Heart right ventricle (tissue), 16 donors: ENCODE measurements at places on chromosomes 7 and 10.

DNA sequence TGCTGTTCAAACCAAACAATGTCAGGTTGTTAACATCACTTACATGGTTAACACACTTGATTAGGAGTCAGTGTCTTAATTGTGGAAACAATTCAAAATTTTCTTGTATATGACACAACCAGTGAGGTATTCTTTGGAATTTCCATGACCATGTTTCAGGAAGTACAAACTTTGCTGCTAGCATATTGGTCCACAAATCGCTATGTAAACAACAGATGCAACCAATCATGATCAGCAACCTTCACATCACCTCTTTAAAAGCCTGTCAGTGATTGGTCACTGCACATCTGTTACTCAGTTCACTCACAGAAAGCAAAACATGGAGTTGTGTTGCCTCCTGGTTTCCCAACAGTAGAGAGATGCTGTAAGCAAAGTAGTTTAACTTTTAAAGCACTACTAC is 108.9 kb upstream of the FAM3C start:
- DNase-seq: no peak

- DNase-seq: no peak
These were observed 179.2 kb upstream of the MBL2 start for GRCh38 chr10:52951824-52952223.

DNA sequence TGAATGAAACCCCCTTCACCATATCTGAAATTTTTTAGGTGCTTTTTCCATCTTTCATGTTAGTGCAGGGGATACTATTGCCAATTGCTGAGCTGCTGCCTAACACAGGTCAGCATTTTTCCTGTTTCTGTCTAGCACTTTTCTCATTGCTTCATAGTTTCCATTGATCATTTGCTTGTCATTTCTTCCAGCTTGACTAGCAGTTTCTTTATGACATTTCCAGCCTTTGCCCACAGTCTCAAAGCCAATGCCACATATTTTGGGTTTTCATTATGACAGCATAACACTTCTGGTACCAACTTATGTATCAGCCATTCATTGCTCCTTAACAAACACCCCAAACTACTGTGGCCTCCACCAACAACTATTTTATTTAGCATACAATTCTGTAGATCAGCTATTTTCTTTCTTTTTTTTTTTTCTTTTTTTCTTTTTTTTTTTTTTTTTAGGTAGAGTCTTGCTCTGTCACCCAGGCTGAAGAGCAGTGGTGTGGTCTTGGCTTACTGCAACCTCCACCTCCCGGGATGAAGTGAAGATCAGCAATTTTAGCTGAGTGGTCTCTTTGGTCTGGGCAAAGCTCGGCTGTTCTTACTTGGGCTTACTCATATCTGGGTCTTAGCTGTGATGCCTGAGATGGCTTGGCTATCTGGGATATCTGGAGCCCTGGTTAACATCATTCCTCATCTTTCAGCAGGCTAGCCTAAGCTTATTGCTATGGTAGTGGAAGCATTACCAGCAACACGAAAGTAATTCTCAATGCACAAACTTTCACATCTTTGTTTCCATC is 102.3 kb downstream of the EPC1 start:
- DNase-seq: no peak

GRCh38 chr10:77578583-77579227 is 58.9 kb downstream of the KCNMA1 start:
- no peak for DNase-seq

DNA sequence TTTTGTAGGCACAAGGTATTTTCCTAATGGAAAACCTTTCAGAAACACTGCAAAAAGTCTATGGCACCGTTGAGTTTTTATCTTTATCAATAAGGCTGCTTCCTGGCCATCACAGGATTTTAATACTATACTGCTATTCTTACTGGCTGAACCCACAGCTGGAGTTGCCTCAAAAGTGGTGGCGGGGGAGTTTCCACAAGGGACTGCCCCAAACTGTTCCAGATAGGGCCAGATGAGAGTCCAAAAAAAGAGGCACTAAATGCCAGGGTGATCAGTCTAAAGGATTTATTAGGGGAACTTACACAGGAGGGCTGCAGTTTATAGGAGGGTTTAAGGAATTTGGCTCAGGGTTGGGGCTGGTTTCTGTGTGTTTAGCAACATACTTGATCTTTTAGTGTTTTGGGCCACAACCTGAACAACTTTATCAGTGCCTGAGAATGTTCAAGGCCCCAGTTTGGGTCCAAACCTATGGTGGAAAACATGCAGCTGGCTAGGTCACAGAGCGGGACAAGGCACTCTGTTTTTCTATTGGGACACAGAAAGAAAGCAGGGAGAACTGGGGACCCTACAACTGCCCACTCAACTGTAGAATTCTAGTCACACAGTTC is 41.4 kb downstream of the STAM start:
- DNase-seq: no peak

DNA sequence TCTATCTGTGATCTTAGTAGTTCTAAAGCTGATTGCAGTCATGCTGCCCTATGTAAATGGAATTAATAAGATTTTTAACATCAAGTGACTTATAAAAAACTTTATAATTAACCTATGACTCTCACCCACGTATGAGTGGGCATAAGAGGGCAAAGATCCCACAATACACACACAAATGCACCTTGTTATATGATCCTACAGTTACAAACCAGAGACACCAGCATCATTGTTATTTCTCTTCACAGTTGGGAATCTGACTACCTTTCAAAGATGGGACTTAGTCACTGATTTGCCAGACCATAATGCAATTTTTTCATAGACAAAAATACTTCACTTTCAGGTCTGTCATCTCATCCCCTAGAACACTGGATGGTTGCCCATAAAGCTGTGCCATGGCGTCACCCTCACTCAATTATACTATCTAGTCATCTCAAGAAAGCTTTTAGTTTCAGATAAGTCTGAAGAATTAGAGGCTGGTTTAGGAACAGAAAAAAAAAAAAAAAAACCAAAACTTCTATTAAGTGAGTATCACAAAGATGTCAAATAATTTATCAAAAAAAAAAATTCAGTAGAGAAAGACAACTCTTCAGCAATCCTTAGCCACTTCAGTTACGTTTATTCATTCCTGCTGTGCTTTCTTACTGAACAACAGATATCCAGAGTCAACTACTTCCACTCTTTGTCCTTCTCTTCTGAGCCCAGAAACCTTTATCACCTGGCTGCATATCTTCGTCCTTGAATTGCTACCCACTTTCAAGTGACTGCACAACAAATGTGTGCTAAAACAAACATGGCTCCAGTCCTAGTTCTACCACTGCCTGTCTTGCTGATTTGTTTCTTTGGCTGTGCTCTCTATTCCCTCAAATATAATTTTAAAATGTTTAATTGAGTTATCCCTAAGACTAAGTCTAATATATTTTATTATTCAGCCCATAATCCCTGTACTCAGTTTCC is 175.0 kb upstream of the CHRM2 start:
- no peak for DNase-seq

- DNase-seq: no peak
These were observed 377.0 kb upstream of the NUPR2 start for GRCh38 chr7:56493196-56493595.

GRCh38 chr10:70494966-70495365 is 16.4 kb downstream of the PALD1 start:
- peak; percentile 53 for DNase-seq

DNA sequence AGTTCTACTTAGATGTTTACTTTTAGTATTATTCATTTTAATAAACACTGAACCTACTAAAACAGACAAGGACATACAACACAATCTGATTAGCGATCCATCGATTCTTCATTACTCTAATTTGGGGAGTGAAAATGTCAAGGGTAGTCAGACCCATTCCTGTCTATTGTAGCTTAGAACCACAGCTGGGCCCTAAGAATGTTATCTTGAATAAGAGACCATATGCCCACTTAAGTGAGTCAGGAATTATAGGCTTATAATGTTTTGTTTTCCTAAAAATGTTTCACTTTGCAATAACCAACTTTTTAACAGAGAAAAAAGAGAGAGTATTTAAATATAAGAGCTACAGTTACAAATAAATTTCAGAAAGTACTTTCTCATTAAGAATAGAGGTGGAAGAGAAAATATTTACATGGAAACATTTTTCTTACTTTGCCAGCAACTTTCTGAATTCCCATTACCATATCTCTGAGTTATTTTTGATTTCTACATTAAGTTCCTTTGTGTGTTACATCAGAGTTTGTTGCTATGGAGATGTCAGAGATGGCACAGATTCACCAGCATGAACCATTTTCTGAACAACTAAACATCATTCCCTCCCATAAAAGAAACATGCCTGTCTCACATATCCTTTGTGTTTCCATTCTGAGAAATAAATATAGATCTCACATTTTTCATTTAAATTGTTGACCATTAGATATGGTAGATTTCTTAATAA is 75.4 kb upstream of the SLC13A1 start:
- DNase-seq: no peak

DNA sequence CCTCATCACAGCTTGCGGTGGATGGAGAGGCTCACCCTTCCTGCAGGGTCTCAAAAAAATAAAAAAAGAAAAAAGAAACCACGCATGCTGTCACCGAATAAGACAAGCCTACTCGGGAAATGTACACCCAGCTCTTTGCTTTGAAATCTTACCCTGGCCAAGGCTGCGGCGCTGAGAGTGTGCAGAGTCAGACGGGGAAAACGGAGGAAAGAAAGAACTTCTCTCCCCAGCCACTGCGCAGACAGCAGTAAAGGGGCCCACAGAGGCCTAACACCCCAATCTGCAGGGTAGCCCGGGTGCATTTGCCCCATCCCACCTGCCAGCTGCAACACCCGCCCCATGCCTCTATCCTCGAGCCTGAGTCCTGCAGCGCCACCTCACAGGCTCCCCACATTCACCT is 14.8 kb downstream of the SLIT1 start:
- no peak for DNase-seq

DNA sequence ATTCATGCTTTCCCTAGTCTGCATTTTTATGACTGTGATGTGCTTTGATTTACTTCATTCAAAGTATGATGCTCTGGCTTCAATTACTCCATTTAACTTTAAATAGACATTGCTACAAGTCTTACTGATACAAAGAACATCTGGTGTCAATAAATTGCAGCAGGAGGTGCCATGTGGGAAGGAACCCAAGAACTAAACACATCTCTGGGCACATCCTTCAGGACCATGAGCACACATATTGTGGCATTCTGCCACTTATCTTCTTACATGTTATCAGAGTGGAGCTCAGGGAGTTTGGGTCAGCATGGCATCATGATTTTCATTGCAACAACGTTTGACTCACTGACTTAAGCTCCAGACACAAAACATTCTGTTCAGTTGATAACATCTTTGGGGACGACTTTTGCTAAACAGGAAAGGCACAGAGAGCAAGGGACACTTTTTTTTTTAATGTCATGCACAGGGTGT is 227.0 kb downstream of the DKK1 start:
- no peak for DNase-seq

DNA sequence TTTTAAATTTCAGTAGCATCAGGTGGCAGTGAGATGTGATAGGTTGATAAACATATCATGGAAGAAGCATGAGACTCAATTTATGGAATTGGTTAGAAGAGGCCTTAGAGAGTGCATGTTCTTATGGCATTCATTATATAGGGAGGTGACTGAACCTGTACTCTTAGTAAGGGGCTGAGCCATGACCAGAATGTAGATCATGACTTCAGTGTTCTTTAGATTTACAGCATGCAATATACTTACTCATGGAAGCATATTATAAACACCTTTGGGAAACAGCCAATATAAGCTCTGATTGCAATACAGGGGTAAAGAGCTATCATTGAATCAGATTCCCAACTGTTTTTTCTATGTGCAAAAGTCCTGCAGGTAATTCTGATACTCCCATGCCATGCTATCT is 50.2 kb downstream of the NT5C3A start:
- no peak for DNase-seq

DNA sequence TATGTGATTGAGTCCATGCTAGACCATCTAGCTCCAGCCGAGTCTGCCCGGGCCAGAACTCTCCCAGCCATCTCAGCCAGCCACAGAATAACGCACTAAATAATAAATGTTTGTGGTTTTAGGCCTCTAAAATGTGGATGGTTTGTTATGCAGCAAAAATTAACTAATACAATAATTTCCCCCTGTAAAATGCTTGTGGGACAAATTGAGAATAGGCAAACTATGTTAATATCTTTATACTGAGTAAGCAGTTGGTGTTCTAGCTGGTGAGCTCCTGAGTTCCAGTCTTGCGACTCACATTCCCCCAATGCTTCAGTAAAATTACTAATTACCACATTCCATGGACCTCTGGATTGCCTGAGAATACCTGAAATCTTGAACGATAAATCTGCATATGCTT is 316.8 kb upstream of the NFE2L3 start:
- no peak for DNase-seq

GRCh38 chr7:124808206-124808605 is 42.6 kb upstream of the GPR37 start:
- DNase-seq: no peak

DNA sequence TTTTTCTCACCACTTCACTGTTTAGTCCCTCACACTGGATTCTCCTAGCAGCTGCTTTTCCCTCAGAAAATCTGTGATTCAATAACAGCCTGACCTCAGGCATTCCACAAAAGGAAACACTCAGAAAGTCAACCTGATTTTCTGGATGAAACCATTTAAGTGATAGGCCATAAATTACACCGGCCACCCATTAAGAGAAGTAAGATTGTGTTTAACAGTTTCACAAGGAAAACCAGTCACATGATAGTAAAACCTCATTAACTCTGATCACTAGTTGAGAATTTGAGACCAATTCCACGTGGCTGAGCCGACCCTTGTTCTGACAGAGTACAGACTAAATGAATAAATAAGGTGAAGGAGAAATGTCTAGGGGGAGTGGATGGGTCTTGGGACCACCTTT is 7.7 kb downstream of the GRM8 start:
- no peak for DNase-seq

GRCh38 chr7:129168231-129169021 is 20.0 kb upstream of the SMO start:
- DNase-seq: no peak

DNA sequence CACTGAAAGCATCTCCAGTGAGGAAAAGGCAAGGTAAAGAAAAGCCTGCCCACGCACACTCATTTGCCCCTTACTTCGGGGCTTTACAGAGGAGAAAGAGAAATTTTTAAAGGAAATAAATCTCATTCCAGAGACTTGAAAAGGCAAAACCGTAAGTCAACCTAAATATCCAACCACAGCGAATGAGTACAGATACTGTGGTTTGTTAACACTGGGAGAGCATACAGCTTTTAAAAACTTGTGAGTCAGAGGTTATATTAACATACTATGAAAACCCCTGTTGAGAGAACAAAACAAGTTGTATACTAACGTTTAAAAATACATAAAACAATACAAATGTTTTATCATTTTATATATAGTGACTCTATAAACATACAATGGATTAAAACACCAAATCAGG is 28.6 kb upstream of the ST7 start:
- no peak for DNase-seq
